ENCODE measurements at places on chromosomes 6 and 20. TPM values are rescaled to one million over a fixed set of nuclear protein-coding genes. Genes with fewer than 3 reads are reported as not detected.

DNA sequence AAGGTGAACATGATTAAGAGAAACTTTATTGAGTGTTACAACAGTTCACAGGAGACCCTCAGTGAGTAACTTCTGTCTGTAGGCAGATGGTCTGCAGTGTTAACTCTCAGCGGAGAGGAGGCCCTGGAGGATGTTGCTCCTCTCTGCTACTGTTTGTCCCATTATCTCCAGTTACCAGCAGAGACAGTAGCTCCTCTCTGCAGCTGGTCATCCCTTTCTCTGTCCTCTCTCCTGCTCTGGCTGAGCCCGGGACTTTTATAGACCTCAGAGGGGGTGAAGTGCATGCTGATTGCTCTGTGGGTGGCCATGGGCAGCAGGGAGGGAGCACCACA lies 5.7 kb downstream of the GTSF1L start:
- DNase-seq, result no peak

DNA sequence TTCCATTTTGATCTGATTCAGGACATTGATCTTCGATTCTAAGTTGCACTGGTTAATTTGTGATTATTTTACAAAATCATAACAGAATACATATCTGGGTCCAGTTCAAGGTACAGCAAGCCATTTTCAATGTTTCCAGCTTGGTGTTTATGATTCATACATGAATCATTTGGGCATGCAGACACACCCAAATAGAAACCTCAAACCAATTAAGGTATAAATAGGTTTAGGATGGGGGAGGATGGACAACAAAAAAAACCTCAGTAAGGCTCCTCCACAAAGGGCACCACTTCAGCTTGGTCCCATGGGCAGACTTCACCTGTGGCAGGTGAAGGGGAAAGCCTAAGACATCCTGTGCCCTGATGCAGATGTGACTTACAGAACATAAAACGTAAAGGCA lies 192.7 kb downstream of the KHDC1L start:
- peak; percentile 78 for DNase-seq

- DNase-seq, result no peak
These were observed 1.0 kb upstream of the AGPAT4 start for GRCh38 chr6:161274898-161275297.

DNA sequence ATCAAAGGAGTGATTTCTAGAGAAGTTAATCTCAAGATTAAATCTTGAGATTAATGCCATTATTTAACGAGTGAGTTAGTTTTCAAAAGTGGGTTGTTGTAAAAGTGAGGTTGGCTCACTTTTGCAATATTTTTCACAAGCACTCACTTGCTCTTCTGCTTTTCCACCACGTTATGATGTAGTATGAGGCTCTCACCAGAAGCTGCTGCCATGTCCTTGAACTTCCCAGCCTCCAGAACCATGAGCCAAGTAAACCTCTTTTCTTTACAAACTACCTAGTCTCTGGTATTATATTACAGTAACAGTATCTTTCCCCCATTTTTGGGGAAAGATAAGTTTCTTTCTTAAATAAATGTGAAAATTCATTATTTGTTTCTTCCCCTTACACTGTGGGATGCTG lies 227.6 kb upstream of the ZFP64 start:
- DNase-seq, result no peak

DNA sequence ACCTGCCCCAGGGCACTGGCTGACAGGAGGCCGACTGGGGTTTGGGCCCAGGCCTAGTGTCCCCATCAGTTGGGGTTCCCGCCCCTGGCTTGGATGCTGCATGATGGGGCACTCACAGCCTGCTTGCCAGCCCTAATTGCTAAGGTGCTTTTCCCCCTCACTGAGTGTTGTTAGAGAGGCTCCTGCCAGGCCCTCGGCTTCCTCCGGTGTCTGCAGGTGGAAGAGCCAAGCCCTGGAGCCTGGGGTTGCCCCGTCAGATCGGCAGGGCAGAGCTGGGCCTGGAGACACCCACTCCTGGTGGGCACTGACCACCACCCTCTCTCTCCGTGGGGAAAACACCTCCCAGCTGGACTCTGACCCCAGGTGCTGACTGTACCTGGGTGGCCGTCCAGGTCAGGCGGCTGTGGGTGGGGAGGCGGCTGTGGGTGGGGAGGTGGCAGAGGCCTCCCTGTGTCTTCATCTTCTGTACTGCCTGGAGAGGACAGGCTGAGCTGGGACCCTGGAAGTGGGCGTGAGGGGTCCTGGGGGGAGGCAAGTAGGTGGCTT lies 6.0 kb upstream of the CABLES2 start:
- no peak for DNase-seq

DNA sequence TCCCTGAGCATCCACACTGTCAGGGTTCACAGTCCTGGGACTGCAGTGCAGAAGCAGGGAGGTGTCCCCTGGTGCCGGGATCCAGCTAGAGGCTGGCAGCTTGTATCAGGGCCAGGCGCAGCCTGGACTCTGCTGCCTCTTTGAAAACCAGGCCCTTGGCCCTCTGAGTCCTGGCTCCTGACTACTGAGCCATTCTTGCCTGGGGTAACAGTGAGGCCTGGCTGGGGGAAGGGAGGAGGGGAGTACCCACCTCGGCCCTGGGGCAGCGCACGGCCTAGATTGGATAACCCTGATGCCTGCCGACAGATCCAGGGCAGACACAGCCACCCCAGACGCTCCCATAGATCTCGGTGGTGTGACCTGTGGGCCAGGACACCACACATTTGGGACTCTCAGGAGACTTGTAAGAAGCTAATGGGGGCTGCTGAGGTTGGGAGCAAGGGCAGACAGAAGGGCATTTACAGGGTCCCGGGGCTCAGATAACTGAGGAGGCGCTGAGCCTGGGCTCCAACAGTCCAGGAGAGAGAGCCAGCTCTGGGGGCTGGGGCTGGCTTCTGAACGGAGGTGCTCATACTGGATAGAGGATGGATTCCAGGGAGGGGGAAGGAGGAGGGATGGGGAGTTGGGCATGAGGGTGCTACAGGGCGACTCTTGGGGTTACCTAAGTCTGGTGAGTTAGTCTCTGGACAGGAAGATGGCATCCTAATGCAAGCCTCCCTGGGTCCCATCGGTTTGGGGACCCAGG lies 30.5 kb downstream of the SPDEF start:
- no peak for DNase-seq

- DNase-seq, result no peak
These were observed 47.3 kb downstream of the RNF217 start for GRCh38 chr6:125009578-125009977.

- DNase-seq, result peak; percentile 25
These were observed 12.2 kb downstream of the NCOA7 start for GRCh38 chr6:125802943-125803377.

- no peak for DNase-seq
These were observed 1.9 kb downstream of the POU3F2 start for GRCh38 chr6:98836025-98836961.

GRCh38 chr6:32113386-32114352 lies 4.5 kb upstream of the TNXB start:
- peak; percentile 88 for DNase-seq

DNA sequence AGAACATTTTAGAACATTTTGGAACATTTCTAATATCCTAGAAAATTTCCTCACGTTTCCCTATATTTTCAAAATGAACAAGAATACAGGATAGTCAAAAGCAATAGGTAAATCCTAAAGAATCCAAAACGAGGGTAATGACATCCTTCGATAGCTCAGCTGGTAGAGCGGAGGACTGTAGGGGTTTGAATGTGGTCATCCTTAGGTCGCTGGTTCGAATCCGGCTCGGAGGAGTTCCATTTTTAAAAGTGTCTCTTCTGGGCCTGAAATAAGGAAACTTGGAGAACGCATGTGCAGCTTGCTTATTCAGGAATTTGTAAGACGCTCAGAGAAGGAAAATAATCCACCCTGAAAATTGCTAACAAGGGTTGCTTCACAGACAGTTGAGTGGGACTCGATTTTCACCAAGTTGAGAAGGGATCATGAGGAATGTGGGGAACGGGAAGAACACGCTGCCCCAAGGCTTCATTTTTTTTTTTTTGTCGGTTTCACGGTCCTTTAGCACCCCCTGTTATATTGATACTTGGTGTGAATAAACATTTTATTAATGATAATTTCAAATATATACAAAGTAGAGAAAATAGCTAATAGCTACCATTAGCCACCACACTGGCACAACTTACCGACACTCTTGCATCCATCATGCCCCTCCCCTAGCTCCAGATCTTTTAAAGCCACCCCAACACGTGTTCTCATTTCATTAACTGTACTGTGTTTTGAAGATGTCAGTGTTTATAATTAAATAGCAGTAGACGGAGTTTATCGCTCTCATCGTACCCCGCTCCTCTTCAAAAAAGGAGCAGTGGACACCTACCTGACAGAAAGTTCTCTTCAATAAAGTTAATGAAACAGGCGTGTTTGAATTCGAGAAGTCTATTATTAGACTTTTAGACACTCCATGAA lies 1.8 kb upstream of the ABT1 start:
- peak; percentile 86 for DNase-seq

DNA sequence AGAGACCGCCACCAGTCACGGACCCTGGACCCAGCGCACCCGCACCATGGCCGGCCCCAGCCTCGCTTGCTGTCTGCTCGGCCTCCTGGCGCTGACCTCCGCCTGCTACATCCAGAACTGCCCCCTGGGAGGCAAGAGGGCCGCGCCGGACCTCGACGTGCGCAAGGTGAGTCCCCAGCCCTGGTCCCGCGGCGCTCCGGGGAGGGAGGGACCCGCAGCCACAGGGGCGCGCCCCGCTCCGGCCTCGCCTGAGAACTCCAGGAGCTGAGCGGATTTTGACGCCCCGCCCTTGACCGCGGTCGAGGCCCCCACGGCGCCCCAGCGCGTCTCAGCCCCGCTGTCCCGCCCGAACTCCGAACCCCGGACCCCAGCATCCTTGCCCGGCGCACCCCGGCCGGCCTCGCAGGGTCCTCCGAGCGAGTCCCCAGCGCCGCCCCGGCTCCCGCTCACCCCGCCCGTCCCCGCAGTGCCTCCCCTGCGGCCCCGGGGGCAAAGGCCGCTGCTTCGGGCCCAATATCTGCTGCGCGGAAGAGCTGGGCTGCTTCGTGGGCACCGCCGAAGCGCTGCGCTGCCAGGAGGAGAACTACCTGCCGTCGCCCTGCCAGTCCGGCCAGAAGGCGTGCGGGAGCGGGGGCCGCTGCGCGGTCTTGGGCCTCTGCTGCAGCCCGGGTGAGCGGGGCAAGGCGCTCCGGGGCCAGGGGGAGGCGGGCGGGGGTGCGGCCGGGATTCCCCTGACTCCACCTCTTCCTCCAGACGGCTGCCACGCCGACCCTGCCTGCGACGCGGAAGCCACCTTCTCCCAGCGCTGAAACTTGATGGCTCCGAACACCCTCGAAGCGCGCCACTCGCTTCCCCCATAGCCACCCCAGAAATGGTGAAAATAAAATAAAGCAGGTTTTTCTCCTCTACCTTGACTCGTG lies at the start of gene OXT:
OXT (plus strand) TSS at position 11 of the 920 bp plus-strand sequence; CDS start at position 47, 36 bp downstream.
- DNase-seq, result no peak

- no peak for DNase-seq
These were observed 17.8 kb upstream of the SCAF8 start for GRCh38 chr6:154715446-154715845.

DNA sequence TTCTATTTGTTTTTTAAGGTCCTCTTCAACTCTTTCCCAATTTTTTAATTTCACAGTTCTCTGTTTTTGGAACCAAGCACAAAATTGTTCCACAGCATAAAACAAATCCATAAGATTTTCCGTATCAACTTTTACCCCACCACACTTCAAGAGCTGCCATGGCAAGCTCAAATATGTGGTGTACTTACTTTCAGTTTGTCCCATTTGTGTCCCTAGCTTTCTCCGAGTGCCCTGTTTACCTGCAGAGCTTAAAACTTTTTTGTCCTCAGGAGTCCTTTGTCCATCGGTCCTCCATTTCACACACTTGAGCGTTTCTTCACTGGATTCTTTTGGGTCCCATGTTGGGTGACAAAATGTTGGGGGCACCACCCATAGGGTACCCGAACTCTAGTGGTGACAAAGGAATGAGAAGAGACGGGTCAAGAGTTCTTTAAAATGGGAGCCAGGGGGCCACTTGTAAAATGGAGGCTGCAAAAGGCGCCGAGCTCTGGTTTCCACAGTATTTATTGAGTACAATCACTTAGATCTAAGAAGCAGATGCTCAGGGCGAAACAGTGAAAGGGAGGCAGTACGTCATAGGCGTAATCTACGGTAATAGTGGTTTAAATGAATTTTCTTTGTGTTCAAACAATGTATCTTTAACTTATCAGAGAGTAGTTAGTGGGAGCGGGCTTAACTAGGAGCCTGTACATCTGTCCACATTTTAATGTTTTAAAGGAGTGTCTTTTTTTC lies 39.8 kb upstream of the SERINC1 start:
- no peak for DNase-seq

DNA sequence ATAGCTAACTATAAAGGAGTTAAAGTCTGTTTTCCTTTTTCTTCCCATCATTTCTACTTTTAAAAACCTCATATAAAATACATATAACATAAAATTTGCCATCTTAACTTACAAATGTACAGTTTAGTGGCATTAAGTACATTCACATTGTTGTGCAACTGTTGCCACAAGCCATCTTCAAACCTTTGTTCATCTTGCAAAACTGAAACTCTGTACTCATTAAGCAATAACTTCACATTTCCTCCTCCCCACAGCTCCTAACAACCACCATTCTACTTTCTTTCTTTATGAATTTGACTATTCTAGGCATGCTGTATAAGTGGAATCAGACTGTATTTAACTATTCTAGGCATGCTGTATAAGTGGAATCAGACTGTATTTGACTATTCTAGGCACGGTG lies 4.5 kb downstream of the CCDC170 start:
- no peak for DNase-seq

GRCh38 chr6:102126488-102126887 lies 733.0 kb downstream of the GRIK2 start:
- DNase-seq, result no peak

DNA sequence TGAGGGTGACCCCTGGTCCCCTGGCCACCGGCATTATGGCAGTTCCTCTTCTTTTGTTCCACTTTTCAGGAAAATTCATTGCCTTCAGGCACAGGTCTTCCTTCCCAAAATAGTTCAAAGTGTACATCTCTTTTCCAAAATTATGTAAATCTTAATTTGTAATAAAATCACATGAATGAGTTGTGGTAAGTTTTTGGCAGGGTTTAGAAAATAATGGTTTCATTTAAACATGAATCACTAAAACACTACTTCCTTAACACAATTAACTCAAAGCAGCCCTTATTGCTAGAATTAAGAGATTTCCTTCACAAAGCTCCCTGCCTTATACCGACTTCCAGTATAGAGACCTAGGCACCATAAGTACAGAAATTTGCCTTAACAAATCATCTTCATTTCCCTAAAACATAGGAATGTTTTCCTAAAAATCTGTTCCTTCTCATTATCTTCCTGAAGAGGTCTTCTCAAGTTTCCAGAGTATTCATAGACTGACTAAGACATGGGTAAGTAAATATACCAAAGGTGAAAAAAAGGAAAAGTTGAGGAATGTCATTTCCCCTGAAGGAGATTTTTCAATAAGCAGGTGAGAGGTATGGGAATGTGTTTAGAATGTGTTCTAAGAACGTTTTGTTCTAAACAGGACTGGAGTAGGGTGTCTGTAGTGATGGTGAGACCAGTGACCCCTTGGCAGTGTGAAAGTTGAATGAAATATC lies 148.2 kb upstream of the CITED2 start:
- DNase-seq, result no peak

The PDE10A gene
- 12.1 TPM for total RNA-seq

The COL12A1 gene
- total RNA-seq, result 9.0 TPM

The DLL1 gene
- 4.7 TPM for total RNA-seq

The CST2 gene
- not detected for total RNA-seq

The MDFI gene
- not detected for total RNA-seq

The SLC22A16 gene
- total RNA-seq, result not detected

The PPIL1 gene
- total RNA-seq, result 64.3 TPM

The ID4 gene
- total RNA-seq, result 3.8 TPM

The GTSF1L gene
- total RNA-seq, result not detected

The PTGIS gene
- total RNA-seq, result 0.14 TPM

The SMLR1 gene
- not detected for total RNA-seq

The PET117 gene
- 43.5 TPM for total RNA-seq

The HAO1 gene
- not detected for total RNA-seq

The ENPP5 gene
- total RNA-seq, result not detected

Data from A172 (cell line).